Effector memory CD8-positive, alpha-beta T cell (primary cell): ENCODE measurements at places on chromosomes 7 and 10.

- no peak for DNase-seq
Observed at GRCh38 chr7:151456276-151456675, 16.3 kb upstream of the CRYGN start.

GRCh38 chr7:38656968-38657367, 25.8 kb upstream of the AMPH start:
- no peak for DNase-seq

DNA sequence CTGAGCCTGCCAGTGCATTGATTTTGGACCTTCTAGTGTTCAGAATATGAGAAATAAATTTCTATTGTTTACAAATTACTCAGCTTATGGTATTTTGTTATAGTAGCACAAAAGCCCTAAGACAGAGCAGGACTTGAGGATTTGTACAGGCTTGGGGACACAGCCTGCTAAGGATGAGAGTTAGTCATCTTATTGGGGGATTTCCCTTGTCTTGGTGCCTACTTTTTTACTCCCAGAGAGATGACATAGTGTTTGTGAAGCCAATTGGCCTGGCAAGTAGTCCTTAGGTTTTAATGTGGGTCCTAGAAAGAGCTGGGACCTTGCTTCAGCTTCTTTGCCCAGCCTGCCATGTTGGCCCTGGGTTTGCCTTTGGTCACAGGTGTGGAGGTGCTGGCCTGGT, 364.0 kb downstream of the REEP3 start:
- no peak for DNase-seq

DNA sequence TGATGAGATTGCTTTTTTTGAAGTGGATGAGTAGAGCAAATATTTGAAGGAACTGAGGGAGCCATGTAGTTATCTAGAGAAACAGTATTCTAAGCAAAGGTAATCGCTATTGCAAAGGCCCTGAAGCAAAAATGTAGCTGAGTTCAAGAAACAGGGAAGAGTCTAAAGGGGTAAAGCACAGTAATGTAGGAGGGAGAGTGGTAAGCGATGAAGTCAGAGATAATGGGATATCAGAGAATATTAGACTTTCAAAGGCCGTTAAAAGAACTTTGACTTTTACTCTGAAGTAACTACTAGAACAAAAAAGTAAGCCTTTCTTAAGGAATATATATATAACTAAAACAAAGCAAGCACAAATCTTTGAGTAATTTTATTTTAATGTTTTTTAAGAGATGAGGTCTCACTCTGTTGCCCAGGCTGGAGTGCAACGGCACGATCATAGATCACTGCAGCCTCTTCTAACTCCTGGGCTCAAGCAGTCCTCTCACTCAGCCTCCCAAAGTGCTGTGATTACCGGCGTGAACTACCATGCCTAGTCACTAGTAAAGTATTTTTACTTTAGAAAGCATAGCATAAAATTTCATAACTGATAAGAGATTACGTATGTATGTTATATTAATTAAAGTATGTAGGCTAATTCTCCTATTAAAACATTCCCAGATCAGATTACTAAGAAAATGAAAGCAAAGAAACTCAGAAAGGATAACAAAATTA, 61.7 kb upstream of the OIT3 start:
- DNase-seq: no peak

GRCh38 chr10:17655567-17656146, 11.7 kb downstream of the STAM start:
- no peak for DNase-seq

GRCh38 chr10:60230892-60231291, 158.8 kb downstream of the ANK3 start:
- DNase-seq: no peak

DNA sequence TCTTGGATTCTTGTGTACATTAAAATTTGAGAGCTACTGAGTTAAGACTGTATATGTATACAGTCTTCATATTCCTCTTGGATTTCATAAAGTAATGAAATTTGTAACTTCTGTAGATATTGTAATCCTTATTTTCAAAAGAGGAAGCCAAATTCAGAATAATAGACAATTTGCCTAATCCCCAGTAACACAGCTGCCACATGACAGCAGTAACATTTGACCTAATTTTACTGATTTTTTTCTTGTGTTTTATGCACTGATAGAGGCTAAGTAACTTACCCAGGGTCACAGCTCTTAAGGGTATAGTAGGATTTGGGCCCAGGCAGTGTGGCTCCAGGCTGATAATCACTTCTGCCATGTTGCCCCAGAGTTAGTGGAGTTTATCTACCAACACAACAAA, 40.4 kb upstream of the IL6 start:
- no peak for DNase-seq

DNA sequence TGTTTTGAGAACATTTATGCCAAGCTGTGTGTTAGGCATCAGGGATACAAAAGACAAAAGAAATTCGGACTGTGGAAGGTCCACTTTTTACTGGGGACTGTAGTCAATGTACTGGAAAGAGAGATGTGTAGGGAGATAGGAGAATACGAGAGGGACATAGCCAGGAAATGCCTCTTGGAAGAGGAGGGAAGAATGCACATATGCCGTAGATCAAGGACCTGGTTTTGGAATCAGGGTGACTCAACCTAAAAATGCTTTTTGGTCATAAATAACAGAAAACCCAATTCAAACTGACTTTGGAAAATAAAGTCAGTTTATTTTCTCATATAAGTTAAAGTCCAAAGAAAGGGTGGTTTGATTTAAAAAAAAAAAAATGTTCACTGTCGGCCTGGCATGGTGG, 140.3 kb upstream of the TCF7L2 start:
- DNase-seq: no peak

DNA sequence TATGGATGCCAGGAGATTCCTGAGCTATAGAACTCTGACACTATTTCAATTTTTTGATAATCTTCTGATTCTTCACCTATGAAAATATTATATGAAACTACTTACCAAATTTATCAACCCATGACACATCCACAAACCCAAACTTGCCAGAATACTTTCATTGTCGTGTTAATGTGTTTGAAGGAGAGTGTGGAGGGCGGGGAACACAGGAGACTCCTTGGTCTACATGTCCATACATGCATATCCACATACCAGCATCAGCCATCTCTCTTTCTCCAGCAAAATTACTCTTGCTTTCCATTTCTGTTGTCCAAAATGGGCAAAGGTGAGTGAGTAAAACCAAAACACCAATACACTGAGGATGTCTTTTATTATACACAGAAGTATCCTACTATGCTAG, 23.5 kb upstream of the BPGM start:
- no peak for DNase-seq

DNA sequence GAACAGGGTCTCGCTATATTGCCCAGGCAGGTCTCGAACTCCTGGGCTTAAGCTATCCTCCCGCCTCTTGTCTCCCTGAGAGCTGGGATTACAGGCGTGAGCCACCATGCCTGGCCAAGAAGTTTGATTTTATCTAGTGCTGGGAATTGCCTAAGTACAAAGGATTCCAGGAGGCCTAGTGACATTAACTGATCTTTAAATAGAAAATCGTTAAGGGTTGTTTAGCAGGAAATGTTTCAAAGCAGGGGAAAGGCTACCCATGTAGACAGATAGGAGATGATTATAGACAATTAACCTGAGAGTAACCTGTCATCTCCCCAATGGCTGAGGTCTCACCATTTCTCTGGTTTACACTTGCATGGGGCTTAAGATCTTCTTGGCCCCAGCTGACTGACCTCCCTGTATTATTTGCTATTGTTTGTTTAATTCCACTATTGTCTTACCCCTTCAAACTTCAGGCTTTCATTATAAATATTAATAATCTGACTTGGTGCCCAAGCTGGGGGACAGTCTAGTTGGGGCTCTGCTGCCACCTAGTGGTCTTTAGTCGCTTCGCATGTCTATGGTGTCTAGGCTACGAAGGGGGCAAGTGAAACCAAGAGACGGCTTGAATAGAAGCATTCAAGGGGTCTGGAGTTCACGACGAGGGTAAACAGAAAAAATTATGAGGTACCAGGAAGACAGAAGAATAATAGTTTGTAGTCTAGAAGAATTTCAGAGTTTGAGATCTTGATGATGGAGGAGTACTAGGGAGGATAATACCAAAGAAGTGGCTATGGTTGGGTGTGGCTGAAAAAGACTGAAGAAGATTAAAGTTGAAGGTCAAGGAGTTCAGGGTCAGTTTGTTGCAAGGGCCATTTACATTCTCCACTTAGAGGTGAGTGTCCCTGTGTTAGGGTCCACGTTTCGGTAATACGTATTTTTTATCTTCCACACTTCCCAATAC, 40.4 kb upstream of the BPGM start:
- DNase-seq: peak; percentile 55

DNA sequence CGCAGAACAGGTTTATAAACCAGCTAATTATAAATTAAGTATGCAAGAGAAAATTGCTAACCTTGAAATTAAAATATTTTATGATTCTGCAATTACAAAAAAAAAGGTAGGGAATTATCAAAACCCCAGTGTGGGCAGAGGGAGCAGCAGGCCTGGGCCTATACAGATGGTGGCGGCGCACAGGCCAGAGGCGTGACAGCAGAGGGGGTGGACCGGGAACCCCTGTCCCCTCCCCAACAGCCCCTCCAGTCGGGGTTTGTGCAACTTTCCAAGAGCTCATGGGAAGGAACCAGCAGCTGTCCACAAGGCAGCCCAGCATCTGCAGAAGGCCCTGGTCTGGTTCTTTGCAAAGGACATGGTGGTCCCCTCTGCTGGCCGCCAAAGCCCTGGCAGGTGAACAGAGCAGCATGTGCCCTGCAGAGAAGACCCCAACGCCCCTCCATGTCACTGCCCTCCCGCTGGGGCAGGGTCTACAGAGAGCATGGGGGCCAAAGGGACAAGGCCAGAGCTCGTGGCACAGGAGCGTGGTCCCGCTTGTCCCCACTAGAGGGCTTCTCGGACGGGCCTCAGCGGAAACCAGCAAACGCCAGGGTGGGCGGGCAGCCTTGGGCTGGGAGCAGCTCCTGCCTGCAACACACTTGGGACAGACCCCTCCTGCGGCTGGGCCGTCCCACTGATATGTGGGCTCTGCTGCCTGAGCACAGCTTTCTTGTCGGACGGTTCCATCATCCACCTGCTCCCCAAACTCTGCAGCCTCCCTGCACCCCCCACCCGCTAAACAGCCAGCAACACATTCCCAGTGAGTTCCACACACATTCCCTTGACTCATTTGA, 75.1 kb downstream of the EBF3 start:
- peak; percentile 9 for DNase-seq

DNA sequence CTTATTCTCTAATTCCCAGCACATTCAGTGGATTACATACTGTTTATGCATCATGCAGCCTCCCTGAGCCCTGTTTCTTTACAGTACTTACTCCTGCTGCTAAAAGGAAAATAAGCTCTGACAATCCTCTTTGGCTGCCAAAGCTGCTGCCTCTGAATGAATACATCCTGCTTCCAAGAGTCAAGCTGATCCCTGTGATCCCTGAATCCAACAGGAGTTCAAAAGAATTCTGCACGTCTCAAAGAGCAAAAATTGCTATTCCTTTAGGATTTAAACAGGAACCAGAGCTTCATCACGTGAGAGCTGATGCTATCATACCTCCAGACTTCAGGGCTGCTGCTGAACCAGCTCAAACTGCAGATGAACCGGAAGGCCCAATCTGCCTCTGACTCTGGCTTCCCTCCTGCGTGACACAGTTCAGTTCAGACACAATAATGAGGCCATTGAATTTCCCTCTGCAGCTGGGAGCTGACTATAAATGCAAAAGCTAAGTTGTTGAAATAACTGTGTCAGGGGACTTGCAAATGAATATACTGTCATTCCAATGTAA, 851.0 kb upstream of the PHF14 start:
- no peak for DNase-seq

- peak; percentile 74 for DNase-seq
Observed at GRCh38 chr7:35729061-35729783, 34.3 kb upstream of the HERPUD2 start.

DNA sequence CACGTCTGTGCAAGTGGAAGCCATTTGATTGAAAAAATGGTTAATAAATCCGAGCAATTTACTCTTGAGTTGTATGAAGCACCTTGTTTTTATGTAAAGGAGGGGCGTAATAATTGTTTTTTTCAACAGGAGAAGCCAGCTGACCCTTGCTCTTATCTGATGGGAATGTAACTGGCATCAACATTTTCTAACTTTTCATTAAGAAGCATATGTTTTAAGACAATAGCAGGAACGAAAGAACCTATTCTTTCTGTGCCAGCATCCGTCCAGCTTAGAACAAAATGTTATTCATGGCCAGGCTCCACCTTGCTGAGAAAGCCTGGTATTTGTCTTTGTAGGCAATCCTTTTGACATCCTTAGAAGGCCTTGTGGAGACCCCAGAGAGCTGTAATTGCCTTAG, 22.2 kb upstream of the AFAP1L2 start:
- DNase-seq: no peak

DNA sequence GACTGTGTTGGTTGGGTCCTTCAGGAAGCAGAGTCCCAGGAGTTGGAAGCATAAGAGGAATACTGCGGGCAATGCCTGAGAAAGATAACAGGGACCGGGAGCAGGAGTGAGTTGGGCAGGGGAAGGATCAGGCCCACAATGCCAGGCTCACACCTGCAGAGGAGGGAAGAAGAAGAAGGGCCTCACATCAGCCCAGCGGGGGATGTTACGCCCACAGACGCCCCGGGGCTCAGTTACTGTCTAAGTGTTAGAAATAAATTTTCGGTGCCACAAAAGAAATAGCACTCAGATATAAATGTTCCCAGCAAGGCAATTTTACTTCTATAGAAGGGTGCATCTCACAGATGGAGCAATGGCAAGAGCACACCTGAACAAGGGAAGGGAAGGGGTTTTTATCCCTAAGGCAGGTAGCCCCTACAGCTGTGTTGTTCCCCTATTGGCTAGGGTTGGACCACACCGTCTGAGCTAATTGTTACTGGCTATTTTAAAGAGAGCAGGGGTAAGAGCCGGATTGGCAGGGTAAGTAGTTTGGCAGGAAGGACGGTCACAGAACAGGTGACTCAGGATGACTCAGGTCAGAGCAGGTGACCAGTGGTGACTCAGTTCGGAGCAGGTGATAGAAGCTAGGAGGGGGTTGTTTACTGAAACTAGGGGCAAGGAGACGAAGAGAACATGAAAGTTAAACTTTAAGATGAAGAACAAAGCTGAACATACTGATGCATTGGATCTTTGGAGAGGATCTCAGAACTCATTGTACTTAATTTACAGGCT, at the start of gene NOS3:
NOS3 (plus strand) TSS at position 602 of the 771 bp plus-strand sequence. CDS start 2,787 bp downstream, outside the sequence.
- no peak for DNase-seq

GRCh38 chr10:114336823-114337509, 67.3 kb downstream of the AFAP1L2 start:
- no peak for DNase-seq
